T-helper 1 cell (primary cell): ENCODE measurements at places on chromosomes 5 and 9.

GRCh38 chr9:74589576-74589975, 92.4 kb downstream of the RORB start:
- DNase-seq, result no peak

DNA sequence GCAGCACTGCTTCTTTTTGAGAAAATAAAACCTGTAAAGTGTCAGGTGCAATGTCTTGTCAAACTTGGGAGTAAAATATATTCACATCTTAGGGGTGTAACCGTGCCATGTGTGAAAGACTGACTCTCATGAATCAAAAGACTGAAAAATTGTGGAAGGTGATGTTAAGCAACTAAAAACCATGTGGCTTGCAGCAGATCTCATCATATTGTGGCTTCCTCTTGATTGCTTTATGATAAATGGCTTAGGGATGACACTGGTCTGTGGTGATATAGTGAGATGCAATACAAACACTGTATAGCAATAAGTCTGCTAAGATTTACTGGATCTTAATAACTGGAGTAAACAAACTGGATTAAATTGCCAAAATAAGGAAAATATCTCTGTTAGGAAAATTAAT, 321.6 kb downstream of the EDIL3 start:
- DNase-seq, result no peak

- peak; percentile 15 for DNase-seq
Measured at GRCh38 chr9:110048976-110049698, 158.8 kb downstream of the C9orf152 start.

DNA sequence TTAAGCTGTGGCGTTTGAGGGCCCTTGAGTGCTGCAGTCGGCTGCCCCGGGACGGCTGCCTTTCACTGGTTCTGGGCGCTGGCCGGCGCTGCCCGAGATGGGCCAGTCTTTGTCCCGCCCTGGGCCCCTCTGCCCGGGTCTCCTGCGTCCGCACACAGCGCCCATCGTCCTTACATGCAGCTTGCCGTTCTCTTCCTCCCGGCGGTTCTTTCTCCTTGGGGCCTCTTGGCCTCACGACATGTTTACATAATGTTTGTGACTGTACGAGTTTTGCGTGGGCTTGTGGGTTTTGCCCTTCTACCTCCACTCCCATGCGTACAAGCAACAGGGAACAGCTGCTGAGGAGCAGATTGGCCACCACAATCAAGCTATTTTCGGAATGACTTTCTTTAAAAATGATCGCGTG, 618 bp downstream of the TNPO1 start:
- DNase-seq, result peak; percentile 8

DNA sequence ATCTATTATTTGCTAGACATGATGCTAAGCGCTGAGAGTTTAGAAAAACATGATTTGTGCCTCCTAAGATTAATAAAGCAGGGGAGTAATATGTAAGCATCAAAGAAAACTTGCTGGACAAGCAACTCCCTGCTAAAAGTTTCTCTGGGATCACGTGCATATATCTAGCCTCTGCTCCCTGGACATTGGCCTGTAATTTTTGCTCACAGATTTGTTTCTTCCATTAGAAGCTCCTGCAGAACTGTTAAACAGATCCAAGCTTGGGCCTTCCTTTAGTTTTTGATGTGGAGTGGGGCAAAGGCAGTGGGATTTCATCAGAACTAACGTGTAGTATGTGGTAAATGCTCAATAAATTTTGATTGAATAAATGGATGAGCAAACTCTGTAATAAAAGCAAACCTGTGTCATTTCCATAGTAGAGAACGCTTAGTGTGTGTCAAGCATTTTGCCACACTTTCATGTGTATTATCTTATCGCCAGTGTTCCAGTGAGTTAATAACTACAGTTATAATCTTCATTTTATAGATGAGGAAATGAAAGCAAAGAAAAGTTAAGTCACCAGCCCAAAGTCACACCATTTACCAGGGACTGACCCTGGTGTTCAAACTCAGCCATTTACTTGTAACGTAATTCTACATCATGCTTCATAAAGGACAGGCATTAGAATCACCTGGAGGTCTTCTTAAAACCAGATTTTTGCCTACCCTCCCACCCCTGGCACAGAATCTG, 100.3 kb downstream of the PCSK5 start:
- DNase-seq, result no peak

- DNase-seq, result no peak
Measured at GRCh38 chr5:87127426-87127825, 140.3 kb upstream of the RASA1 start.

DNA sequence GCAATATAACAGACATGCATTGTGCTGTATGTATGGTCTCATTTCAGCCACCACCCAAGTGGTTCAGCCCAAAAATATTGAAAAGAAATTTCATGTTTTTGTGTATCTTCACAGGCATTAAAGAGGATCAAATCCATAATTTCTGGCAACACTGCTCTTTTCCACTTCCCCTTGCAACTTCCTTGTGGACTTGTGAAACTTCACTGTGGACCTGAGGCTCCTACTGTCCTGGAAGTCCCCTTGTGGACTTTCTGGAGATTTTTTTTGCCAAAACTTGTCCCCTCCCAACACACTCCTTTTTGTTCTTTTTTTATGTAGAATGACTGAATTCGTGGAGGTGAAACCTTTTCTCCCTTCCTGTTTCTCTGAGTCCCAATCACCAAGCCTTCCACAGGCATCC, 14.3 kb downstream of the OTULINL start:
- DNase-seq, result no peak

- DNase-seq, result no peak
Measured at GRCh38 chr5:72402381-72402890, 82.3 kb downstream of the PTCD2 start.

- no peak for DNase-seq
Measured at GRCh38 chr5:96026406-96027041, 64.9 kb upstream of the ELL2 start.

- no peak for DNase-seq
Measured at GRCh38 chr5:40397091-40397490, 282.6 kb upstream of the PTGER4 start.

- DNase-seq, result no peak
Measured at GRCh38 chr5:132470010-132470392, 20.6 kb downstream of the IRF1 start.

DNA sequence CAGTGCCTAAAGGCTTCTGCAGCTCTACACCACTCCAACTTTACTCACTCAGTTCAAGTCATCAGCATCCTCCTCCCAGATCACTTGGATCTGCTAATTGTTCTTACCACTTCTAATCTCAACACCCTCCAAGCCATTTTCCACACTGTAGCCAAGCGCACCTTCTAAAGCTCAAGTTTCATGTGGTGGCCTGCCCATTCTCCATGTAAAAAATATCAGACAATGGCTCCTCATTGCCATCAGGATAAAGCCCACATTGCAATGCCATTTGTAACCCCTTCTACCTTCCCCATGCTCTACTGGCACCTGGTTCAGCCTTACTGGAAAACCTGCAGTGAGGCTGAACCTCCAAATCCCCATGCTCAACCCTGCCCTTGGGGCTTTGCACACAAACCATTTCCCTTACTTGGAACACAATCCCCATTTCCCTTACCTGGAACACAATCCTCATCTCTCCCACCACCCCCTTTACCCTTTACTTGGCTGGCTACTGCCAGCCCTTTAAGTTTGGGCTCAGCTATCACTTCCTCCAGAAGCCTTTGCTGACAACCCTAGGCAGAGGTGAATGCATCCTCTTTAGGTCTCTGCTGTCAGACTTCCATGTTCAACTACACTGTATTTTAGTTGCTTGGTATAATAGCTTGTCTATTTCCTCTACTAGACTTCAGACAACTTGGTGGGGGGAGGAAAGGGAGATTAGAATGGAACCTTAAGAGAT, 220.0 kb downstream of the TSSK1B start:
- DNase-seq, result no peak
